Activated T-helper 1 cell treated with Interleukin-2 at 50 U/mL for 16 hours (primary cell): ENCODE measurements at places on chromosomes 7 and 10.

- no peak for DNase-seq
These were observed 13.3 kb downstream of the ALOX5 start for GRCh38 chr10:45387096-45387893.

DNA sequence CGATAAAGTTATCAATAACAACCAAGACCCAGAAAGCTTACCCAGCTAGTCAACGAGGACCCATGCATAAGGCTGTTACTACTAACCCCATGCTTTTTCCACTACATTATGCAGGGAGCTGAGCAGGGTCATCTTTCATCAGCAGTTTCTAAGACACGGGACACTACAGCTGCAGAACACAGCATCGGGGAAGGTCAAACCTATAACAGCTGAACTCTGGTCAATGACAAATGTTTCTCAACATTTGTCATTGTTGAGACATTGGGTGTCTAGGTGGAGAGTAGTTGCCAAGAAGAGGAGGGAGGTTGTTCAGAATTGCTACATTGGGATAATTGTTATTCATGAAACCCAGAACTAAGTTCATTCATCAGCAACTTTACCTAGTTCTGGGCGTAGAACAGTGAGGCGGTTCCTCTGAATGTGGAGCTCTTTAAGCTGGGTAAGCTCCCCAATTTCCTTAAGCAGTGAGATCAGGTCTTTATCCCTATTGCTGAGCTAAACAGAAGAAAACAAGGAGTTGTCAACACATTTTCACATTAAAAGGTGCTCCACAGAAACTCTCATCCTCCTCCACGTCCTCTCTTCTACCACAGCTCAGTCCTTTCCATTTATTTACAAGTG is 105.6 kb downstream of the ZNF22 start:
- no peak for DNase-seq

GRCh38 chr7:18644981-18645380 is 149.4 kb downstream of the HDAC9 start:
- DNase-seq = no peak

GRCh38 chr10:74027702-74028101 is 29.8 kb downstream of the VCL start:
- DNase-seq = no peak

GRCh38 chr10:13525663-13526062 is 3.2 kb downstream of the BEND7 start:
- no peak for DNase-seq

DNA sequence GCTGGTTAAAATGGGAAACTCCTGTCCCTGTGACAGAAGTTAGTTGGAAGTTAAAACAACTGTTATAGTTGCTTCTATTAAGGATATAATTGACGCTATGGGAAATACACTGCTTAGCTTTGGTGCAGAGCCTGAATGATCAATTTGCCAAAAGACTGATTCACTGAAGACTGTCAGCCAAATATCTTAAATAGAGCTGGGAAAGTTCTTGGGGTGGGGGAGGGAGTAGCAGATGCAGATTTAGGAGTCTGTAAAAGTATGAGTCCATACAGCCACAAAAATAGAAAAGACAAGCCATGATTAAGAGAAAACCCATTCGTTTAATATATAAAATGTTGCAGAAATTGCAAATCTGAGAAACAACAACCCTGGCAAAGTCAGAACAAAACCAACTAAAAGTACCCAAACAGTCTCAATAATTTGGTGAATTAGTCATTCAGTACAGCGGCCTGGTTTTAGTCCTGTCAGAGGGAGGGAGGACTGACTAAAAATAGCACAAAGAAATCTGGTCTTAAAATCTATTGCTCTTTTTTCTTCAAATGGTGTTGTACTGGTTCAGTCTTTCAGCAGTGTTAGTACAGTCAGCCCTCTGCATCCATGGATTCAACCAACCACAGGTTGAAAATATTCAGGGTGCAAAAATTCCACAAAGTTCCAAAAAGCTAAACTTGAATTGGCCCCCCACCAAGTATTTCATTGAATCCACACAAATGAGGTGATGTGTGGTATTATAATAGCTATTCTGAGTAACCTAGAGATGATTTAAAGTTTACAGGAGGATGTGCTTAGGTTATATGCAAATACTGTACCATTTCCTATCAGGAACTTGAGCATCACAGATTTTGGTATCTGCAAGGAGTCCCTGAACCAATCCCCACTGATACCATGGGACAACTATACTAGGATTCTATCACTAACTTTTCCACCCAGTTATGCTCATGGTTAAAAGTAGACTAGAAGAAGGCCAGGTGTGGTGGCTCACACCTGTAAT is 30.0 kb downstream of the STK17A start:
- DNase-seq = no peak

DNA sequence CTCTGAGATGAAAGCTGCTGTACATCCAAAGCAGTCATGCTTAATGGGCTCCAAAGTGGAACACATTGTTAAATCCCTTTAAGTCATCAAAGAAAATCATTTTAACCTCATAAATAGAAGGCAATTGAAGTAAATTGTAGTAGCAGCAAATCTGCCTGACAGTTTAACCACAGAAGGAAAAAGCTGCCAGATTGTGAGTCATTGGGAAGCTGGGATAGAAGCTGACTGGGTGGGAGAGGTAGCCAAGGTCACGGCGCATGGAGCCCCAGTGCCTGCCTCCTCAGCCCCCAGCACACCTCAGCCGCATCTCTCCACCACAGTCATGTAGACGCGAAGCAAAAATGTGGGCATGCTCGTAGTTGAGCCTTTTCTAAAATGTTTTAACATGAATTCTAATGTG is 44.0 kb downstream of the TARP start:
- DNase-seq = no peak

DNA sequence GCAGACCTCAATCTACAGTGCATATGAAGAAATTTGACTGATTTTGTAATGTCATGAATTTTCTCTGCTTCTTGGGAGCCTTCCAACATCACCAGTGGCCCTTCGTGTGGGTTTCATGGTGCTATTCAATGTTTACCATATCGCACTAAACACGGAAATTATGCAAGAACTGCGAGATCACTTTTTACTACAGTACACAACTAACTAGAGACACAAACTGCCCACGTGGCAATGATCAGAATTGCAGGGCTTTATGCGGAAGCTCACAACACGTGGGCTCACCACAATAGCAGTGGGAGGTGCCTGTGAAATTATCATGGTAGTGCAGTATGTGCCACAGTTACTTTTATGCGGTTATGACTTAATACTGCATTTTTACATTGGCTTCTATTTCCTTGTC is 449.7 kb upstream of the KLF6 start:
- peak; percentile 4 for DNase-seq

DNA sequence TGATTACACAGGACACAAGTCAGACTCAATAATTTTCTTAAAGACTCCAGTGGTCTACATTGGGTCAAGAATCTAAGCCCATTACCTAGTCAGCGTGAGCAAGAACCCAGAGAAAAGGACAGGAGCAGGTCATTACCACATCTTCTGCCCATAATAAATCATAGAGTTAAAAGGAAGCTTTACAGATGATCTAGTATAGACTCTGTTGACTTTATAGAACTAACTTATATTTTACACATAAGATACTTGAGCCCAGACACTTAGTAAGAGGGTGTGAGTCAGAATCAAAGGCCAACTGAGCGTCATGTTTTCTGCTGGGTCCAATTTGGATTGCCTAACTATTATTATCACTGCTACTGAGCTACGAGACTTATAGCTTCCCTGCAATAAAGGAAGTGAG is 206.1 kb upstream of the NPSR1 start:
- DNase-seq = no peak

- no peak for DNase-seq
These were observed 201.2 kb downstream of the KCNMA1 start for GRCh38 chr10:77436257-77436975.

DNA sequence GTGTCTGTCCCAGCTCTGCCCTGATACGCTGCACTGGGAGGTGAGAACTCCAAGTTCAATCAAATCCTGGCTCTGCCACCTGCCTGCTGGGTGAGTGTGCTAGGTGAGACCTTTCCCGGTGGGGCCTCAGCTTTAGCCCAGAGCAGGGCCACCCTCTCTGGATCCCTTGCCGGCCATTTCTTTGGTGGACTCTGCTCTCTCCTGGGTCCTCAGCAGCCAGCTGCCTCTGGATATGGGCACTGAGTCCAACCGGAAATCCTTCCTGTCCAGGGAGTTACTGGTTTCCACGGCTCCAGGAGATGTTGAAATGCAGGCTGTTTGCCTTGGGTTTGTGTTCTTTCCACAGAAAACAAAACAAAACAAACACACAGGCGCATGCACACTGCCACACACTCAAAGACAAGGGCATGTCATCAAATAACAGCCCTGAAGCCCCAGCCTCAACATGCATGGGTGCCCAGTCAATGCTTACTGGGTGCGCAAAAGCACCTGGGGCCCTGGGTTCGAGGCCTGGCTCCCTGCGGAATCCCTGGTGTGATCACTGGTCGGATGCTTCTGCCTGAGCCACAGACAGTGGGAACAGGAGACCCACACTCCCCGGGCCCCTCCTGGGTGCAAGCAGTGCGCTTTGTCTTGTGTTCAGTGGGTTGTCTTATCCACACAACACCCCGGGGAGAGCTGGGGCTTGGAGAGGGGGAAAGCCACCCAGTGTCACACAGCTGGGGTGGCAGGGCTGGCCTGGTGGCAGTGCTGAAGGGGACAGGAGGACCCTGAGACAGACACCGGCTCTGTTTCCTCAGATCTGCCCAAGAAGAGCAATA is 33.1 kb downstream of the PPIF start:
- no peak for DNase-seq

DNA sequence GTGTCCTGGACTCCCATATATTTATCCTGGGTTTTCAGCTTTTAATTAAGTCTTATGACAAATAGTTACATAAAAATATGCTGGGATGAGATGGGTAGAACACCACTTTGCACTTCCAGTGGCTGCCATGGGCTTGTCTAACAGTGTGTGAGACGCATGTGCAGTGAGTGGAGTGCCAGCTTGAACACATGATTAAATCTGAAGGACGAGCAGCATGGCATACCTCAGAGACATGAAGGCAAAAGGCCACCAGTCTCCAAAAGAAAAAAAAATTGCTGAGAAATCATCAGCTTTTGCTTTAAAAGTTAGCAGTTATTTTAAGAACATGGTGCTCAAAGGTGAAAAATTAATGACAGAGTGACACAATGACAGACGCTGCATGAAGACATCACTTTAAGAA is 139.0 kb upstream of the ADCY1 start:
- DNase-seq = no peak
